ENCODE measurements at places on chromosomes 2 and 18. TPM values are rescaled to one million over a fixed set of nuclear protein-coding genes. Genes with fewer than 3 reads are reported as not detected.

GRCh38 chr2:240567137-240567871 is 980 bp upstream of the RNPEPL1 start:
- no peak for DNase-seq

Gene SERPINB11
- not detected for polyA plus RNA-seq

DNA sequence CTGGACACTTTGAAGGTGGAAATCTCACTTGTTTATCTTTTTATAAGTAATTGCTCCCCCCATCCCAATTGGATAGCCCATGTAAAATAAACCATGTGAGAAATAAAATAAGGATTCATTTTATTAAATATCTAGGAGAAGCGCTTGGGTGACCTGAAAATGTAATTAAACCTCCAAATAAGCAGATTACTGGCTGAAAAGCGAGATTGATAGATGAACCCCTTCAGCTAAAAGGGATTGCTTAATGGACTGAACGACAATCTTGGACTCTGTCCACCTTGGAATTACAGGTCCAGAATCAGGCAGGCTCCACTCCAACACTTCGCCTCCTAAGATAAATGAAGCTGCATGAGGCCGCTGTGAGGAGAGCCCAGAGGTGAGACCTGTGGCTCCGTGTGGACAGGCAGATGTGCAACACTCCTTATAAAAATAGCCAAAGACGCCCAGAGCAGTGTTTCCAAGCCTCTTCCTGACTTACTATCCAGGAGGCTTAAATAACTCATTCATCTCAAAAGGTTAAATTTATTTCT is 441.5 kb downstream of the MTX2 start:
- no peak for DNase-seq

DNA sequence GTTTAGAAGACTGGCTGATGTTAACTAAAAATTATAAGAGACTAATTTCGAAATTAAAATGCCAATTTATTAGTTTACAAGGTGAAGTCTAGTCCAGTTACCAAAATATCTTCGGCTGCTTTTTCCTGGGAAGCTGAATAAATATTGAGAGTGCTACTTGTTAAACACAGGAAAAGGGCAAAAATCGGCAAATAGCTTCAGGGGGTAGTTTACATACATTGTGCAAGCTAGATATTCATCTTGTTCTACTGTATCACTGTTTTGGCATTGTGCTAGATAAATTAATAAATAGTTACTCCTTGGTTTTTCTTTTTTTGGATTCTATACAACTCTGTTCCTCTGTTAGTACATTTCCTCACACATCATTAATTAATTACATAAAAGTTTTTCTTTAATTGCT is 29.3 kb downstream of the NHEJ1 start:
- no peak for DNase-seq

DNA sequence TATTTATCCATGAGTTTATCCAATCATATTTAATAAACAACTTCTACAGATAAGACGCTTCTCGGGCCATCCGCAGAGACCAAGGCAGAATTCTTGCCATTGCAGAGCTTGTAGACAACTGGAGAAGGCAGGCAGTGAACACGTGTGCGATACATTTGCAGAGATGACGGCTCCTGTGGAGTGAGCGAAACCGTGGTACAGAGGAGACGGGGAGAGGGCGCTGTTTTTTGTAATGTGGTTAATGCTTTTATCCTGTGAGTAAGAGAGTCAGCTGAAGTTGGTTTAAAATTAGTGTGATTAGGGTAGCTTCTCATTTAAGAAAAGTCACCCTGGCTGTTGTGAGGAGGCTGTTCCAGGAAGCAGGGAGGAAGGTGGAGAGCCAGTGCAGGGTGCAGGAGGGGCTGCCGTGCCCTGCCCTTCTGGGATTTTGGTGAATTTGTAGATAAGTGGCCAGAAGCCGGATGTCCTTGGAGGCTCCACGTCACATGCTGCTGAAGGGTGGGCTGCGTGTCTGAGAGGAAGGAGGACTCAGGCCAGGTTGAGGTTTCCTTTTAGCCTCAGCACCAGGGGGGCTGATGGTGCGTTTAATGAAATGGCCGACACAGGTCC is 151.4 kb downstream of the SNTG2 start:
- DNase-seq: no peak

GRCh38 chr18:36331521-36331971 is 34.0 kb downstream of the FHOD3 start:
- DNase-seq: no peak

Gene ANKRD44
- polyA plus RNA-seq: 8.8 TPM

- no peak for DNase-seq
These were observed 82.6 kb upstream of the TANK start for GRCh38 chr2:161077367-161078210.

DNA sequence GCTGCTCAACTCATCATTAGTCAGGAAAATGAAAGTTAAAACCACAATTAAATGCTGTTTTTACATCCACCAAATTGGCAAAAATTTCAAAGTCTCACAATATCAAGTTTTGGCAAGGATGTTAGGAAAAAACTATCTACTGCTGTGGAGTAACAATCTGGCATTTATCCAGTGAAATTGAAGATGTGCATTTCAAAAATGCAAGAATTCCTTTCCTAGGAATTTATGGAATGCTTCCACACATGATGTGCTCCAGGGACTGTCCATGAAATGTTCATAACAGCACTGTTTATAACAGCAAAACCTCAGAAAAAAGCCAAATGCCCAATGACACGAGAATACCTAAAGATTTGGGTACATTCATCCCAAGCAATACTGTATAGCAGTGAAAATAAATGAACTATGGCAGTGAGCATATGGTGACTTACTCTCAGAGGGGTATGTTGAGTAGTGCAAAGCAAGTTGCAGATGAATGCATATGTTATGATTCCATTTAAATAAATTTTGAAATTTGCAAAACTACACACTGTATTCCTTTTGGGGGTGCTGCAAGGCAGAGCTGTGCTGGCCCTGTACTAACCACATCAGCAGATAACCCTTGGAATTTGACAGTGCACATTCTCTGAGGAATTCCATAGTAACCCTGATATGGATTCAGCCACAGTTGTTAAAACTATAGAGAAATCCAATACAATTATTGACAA is 41.3 kb upstream of the GYPC start:
- DNase-seq: no peak

GRCh38 chr2:238449909-238450417 is 23.2 kb downstream of the ASB1 start:
- DNase-seq: no peak

DNA sequence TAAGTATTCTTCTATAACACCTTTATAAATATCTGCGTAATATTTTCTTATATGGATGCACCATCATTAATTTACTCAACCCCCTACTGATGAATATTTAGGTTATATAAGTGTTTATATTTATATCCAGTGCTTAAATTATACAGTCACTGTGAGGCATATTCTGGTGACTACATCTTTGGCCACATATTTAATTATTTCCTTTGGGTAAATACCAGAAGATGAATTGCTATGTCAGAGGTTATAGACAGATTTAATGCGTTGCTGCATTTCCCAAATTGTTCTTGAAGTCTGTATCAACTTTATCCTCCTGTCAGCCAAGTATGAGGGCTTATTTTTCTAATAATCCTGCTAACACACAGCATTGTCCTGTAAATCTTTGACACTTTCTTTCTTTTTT is 18.7 kb downstream of the DYSF start:
- no peak for DNase-seq

DNA sequence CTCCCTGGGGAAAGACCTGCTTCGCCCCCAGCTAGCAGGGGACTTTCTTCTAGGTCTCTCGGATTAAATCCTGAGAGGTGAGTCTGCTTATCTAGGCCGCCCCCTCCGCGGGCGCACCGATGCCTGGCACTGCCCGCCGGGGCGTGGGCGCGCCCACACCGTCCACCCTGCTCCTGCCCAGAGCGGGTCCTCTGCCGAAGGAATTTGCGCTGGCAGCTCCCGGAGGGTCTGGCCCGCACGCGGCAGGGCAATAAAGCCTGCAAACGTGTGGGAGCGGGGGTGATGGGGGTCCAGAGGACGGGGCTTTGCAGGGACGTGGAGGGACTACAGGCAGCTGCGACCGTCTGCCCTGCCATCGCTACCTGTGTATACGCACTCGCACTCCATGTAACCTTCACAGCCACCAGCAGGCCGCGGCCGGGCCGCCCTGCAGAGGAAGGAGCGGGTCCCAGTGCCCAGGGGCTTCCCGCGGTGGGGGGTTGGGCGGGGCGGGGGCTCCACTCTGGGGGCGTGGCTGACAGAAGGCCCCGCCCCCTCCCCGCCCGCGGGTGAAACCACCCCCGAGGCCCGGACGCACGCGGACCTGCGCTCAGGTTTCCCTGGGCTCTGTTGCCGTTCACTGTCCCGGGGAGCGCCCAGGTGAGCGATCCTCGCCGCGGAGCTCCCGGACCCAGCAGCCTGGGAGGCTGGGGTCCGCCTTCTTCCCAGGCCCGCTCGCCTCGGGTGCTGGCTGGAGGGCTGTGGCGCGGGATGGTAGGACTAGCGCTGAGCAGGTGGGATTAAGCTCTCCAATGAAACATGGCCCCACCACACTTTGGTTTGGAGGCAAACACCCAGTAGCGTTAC is 174.5 kb upstream of the HS6ST1 start:
- DNase-seq: no peak

- no peak for DNase-seq
These were observed 158.7 kb downstream of the CLIP4 start for GRCh38 chr2:29273685-29274611.

- DNase-seq: no peak
These were observed 21.3 kb downstream of the XRCC5 start for GRCh38 chr2:216130346-216130971.

- no peak for DNase-seq
These were observed 161.6 kb downstream of the RNF152 start for GRCh38 chr18:61731178-61731577.

Gene ZNF513
- 24.6 TPM for polyA plus RNA-seq

Gene CD226
- polyA plus RNA-seq: 2.7 TPM

GRCh38 chr2:191866675-191867506 is 20.0 kb upstream of the CAVIN2 start:
- DNase-seq: peak; percentile 79

- peak; percentile 21 for DNase-seq
These were observed 25.1 kb upstream of the ARHGAP25 start for GRCh38 chr2:68709421-68709911.

- no peak for DNase-seq
These were observed 160.4 kb downstream of the SMAD7 start for GRCh38 chr18:48790226-48790863.

Gene POLR1A
- 24.3 TPM for polyA plus RNA-seq

DNA sequence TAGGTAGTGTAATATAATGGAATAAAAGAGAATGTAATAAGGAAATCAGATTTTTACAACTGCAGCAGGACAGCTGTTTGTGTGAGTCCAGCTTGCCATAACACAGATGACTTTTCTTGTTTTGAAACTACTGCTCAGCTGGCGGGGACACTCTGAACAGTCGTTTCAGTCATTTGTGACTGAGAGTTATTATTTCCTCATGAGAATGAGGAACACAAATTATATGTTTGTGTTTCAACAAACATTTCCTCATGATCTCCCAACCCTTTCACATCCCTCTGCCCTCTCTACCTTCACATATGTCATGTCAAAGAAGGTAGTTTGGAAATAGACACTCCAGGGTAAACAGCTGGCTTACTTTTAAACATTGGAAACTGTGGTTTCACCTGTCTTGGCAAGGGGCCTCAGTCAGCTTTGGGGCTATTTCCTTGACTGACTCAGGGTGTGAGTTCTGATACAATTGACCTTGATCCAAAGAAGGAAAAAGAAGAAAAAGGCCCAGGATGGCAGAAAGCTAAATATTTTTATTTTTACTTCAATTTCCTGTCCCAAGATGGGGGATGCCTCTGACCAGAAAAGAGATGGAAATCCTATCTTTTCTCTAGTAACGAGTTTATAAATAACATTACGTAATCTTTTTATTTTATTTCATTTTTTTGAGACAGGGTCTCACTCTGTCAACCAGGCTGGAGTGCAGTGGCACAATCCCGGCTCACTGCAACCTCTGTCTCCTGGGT is 593 bp downstream of the SP140L start:
- no peak for DNase-seq

Gene APCDD1
- 123 TPM for polyA plus RNA-seq

DNA sequence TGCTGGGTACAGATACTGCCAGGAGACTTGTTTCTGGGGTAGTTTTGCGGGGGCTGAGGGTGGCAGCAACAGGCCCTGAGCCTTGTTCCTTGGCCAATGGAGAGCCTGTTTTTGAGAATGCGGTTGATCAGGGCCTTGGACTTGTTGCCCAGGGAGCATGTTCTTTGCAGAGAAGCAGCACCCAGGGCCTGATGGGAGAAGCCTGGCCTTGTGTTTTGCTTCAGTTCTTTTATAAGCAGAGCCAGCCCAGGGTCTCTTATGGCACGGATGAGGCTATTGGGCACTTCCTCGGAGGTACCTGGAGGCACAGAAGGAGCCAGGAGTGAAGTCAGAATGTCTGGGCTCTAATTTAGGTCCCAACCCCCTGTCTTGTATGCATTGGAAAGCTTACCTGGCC is 85.1 kb upstream of the MCFD2 start:
- no peak for DNase-seq

- DNase-seq: peak; percentile 30
These were observed at the start of gene MOGAT1 for GRCh38 chr2:222671259-222672067. MOGAT1 (plus strand) TSS chr2:222671658; CDS start chr2:222671786, 128 bp downstream.

Gene VWA3B
- 0.61 TPM for polyA plus RNA-seq

Gene ADRA2B
- 5.9 TPM for polyA plus RNA-seq

- DNase-seq: no peak
These were observed 1667.8 kb downstream of the LRP1B start for GRCh38 chr2:140462990-140463389.

Gene ZNF396
- 6.2 TPM for polyA plus RNA-seq

Gene PDCD1
- polyA plus RNA-seq: 0.21 TPM

- DNase-seq: no peak
These were observed 106.8 kb downstream of the NCKAP5 start for GRCh38 chr2:133461484-133461883.

GRCh38 chr2:134056173-134056572 is 197.7 kb upstream of the MGAT5 start:
- no peak for DNase-seq

GRCh38 chr2:217193431-217194340 is 333.8 kb upstream of the TNP1 start:
- DNase-seq: no peak

GRCh38 chr18:31583185-31583854 is 8.4 kb upstream of the TTR start:
- no peak for DNase-seq

DNA sequence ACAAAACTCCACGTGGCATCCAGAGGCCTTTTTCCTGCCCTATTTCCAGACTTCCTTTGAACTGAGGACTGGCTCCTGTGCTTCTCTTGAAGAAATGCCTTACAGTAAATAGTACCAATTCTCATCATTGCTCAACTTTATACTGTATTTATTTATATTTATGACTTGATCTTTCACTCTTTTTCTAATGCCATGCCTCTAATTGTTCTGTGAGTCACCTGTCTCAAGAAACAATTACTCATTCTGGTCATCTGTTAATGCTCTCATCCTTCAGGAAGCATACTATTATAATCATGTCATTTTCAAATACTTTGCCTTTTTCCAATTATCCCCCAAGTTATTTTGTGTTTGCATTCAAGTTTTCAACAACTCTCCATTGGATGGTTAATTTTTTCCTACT is 85.9 kb downstream of the DCDC2C start:
- DNase-seq: no peak

DNA sequence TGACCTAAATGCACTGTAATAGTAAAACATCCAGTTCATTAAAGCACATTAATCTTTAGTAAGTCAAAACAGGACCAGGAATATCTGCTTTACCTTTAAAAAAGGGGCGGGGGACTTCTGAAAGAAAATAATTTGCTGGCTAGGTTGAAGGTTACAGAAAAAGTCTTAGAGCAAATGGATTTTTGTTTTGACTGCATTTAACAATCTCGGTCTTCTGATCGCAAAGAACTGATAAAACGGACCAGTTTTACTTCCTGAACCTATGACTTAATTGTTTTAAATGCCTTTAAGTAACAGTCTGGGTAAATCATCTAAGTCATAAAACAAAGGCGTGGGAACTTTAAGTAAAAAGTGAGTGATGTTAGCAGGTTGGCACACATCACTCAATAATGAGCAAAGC is 783 bp downstream of the BUB1 start:
- DNase-seq: no peak

Gene IL36B
- not detected for polyA plus RNA-seq

Data from renal pelvis (tissue), 12 donors.